ENCODE measurements at places on chromosomes 3 and 15.

- DNase-seq = no peak
Measured at GRCh38 chr3:50124800-50125178, 30.3 kb upstream of the SEMA3F start.

- no peak for DNase-seq
Measured at GRCh38 chr3:42518800-42519567, 16.5 kb downstream of the VIPR1 start.

DNA sequence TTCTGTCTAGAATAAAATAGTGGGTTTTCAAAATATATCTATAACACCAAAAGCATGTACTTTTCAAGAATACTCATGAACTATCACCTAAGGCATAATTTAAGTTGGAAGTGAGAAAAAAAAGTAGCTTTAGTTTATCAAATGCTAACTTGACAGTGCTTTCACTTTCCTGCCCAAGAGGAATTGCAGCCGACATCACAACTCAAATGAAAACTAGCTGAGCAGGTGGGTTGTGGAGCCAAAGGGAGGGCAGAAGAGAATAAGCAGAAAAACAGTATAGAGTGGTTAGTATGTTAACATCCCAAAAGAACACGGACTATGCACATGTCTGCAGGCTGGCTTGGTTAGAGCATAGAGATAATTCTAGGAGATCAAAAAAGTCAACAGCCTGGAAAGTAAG is 120.9 kb downstream of the NEDD4 start:
- peak; percentile 19 for DNase-seq

GRCh38 chr15:77396692-77397091 is 23.2 kb downstream of the PEAK1 start:
- DNase-seq = no peak

DNA sequence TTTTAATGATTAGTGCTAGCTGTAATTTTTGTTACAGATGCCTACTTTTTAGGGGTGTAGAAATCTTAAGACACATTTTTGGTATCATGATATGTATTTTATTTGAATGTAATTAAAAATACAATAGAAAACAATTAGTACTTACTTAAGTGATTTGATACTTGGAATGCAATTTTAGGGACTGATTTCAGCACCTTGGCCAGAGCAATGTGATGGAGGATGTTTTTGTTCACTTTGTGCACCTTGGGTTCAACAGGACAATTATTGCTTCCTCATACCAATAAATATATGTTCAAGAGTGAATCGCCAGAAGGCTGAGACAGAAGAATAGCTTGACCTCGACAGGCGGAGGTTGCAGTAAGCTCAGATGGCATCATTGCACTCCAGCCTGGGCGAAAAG is 22.3 kb downstream of the GMNC start:
- no peak for DNase-seq

GRCh38 chr3:173913397-173913796 is 515.9 kb downstream of the NLGN1 start:
- peak; percentile 54 for DNase-seq

DNA sequence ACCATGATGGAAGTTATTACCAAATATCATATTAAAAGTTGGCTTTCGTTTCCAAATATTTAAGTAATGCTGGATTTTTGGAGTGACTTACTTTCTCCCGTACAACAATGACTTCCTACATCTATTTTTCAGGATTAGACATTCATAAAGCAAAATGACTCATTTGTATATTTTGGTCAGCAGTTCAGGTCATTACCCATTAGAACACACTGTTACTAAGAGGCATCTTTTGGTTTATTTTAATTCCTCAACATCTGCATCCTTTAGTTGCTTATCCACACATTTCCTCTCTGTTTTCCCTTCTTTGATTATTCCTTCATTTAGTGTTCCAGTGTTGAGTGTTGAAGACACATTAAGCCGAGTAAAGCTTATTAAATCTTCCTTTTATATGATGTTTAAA is 348.2 kb downstream of the NAALADL2 start:
- DNase-seq = no peak

- no peak for DNase-seq
Measured at GRCh38 chr15:64249883-64250575, 87.2 kb upstream of the PPIB start.

DNA sequence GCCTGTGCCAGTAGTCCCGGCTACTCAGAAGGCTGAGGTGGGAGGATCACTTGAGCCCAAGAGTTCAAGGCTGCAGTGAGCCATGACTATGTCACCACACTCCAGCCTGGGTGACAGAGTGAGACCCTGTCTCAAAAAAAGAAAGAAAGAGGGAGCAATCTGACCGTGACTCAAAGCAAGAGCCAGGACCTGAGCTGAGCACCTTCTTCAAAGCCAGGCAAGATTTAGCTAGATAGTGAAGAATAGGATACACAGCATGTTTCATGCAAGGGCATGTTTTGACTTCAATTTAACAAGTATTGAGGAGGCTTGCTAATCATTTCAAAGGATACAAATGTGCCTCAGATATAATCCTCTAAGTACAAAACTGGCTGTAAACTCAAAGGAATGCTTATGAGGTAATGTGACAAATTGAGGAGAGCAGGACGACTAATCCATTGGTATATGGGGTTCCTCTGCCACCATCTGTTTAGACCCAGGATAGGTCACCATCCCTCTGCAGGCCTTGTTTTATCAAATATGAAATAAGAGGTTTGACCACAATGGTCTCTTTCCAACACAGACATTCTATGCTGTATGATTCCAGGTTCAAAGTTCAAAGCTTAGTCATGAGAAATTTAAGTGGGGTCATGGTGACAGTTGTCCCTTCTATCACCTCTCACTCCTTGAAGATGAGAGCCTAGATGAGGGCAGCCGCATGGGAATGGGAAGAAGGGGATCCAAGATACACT is 33.2 kb downstream of the RAB27A start:
- DNase-seq = no peak

- DNase-seq = no peak
Measured at GRCh38 chr3:197269024-197269423, 29.4 kb downstream of the DLG1 start.

DNA sequence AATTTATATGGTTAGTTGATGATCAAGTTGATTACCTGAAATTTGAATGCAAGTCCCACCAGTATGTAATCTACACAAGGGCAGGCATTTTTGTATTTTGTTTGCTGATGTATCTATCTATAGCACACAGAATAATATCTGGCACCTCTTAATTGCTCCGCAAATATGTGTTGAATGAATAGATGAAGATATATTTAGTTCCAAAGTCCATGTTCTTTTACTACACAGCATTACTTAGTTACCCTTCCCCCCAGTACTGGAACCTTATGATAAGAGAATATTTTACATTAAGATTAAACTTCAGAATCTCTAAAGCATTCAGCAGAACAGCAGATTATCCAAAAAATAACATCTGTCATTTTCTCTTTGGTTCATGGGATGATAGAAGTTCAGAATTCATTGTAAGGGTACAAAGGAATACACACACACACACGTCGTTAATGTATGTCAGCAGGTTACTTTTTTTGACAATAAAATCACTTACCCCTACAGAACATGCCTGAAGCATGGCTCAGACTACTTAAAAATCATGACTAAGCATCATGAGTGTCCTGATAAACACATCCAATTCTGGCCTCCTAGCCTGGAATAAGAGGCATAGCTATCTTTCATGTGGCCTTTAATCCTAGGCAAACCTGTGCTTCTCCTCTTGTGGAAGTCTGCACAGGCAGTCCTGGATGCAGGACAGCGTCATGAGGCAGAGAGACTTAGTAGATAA is 148.9 kb upstream of the TBC1D5 start:
- peak; percentile 6 for DNase-seq

All from umbilical cord (tissue), 2 donors.